Right lung (tissue), 10 donors: ENCODE measurements at places on chromosomes 7 and 10. TPM values are rescaled to one million over a fixed set of nuclear protein-coding genes. Genes with fewer than 3 reads are reported as not detected.

EPC1 gene
- 84.5 TPM for polyA plus RNA-seq

- DNase-seq: no peak
These were observed 31.6 kb downstream of the WBP1L start for GRCh38 chr10:102775201-102775934.

- no peak for DNase-seq
These were observed 174.1 kb upstream of the YAE1 start for GRCh38 chr7:39392151-39392550.

GRCh38 chr7:30836991-30837390 is 65.8 kb downstream of the MINDY4 start:
- DNase-seq: no peak

GPR85 gene
- polyA plus RNA-seq: 1.7 TPM

DNA sequence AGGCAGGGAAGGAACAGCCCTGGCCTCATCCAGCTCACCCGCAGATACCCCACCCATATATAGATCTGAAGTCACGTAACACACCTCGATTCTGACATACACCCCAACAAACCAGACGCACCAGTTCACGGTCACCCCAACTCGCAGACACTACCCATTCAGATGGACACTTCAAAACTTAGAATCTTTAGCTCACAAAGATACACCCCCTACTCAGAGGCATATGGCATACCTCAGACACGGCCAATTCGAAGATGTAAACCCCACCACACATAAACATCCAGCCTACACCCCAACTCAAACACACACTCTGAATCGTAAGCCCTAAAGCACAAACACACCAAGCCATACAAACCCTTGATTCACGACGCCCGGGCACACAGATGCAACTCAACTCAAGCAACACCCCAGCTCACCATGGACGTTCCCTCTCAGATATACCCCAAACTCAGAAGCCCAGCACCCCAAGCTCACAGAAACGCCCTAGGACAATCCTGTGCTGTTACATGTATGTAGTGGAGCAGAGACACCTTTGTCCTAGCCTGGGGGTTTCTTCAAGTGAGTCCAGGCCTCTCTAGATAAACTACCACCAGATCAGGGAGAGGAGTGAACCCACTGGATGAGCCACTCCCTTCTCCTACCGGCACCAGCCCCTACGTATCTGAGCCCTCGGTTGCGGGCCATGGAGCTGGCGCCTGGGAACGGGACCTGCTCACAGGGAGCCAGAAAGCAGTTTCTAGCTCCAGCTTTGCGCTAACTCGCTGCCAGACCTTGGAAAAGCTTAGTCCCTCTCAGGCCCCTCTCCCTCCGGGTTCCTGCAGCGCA is 8.8 kb downstream of the PSD start:
- no peak for DNase-seq

GRCh38 chr10:97713826-97714400 is 383 bp downstream of the MARVELD1 start:
- DNase-seq: peak; percentile 82

DNA sequence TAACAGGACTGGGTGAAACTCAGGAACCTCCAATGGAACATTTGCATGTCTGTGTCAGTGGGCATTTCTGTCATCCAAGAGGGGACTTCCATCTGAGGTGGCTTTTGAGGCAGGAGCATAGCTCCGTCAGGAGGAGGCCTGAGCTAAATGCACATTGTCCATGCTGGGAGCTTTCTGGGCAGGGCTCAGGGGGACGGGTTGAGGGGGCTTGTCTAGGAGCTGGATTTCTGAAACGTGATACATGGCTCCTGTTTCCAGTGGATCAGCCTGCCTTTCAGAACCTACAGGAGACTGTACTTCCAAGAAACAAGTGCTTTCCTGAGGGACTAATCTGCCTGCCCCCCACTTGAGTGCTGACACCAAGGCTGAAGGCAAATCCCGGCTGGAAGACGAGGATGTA is 40.5 kb upstream of the GDF10 start:
- DNase-seq: no peak

DNA sequence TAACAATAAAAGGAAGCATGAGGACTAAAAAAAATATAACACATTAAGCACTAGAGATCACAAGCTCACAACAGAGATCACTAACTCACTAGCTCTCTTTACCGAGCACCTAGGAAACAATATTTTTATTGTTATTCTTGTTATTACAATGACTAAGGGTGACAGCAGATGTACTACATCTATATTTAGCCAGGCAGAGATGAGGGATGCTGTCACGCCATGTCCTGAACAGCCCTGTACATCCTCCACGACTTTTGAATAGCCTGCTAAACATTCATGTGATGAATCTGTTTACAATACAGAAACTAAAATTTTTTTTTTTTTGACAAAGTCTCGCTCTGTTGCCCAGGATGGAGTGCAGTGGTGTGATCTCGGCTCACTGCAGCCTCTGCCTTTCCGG is 22.7 kb downstream of the FAM133B start:
- DNase-seq: no peak

DNA sequence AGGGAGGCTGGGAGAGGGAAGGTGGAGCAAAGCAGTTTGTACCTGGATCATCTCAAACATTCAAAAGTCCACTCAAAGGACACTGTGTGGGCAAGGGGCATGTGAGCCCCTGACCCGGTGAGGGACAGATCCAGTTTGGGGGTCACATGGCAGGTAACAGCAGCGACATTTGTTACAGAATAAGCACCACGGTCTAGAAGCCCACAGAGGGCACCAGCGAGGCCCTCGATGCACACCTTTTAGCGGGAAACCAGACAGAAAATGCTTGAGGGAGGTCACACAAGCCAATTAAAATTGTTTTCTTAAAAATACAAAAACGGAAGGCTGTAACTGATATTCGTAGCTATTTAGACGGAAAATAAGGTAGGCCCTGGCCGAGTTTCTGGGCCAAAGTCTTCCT is 144.4 kb downstream of the ZMYND11 start:
- no peak for DNase-seq

DNA sequence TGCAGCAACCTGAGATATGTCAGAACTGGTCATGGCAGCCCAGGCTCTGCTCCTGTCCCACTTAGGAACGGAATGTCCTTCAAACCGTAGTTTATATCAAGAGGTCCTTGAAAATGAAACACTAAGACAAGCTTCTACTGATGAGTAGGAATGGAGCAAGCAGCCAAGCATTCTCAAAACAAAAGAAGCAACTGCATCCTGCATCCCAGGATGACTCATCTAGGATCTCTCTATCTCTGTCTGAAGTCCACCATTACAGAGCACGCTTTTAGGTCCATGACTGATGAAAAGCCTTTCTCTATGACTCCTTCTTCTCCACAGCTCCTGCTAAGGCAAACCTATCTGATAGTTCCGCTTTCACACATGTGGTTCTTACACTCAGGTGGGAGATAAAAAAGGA is 16.3 kb downstream of the MBL2 start:
- DNase-seq: no peak

- DNase-seq: no peak
These were observed 253.1 kb upstream of the MTPN start for GRCh38 chr7:136230210-136230609.

CYP3A5 gene
- 15.3 TPM for polyA plus RNA-seq

MMP21 gene
- polyA plus RNA-seq: 0.50 TPM

DNA sequence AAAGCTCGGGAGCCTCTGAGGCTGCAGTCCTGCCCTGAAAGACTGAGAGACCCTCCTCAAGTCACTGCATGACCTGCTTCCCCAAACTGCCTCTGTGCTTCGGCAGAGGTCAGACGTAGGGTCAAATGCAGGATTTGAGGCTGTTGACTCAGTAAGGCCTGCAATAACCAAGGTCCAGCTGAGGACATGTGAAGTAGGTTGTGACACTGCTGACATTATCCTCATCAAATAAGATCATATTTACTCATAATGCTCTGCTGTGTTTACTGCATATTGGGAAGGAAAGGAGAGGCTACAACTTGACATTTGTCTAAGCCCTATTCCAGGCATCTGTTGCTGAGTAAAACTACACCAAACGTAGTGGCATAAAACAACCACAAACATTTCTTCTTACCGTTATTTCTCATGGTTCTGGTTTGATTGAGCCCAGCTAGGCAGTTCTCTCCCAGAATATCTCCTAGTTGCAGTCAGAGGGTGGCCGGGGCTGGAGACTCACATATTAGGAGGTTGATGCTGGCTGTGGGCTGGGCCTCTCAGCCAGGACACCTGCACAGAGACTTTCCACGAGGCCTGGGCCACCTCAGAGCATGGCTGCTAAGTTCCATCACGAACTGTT is 122.1 kb upstream of the STK17A start:
- no peak for DNase-seq

GRCh38 chr7:13386741-13387140 is 602.7 kb downstream of the ETV1 start:
- peak; percentile 46 for DNase-seq

- DNase-seq: no peak
These were observed 80.1 kb upstream of the LRRC17 start for GRCh38 chr7:102832674-102833073.

SEC31B gene
- 17.5 TPM for polyA plus RNA-seq

GRCh38 chr10:63603709-63604445 is 82.7 kb downstream of the REEP3 start:
- DNase-seq: no peak
